ENCODE measurements at places on chromosomes 4 and X. TPM values are rescaled to one million over a fixed set of nuclear protein-coding genes. Genes with fewer than 3 reads are reported as not detected.

DNA sequence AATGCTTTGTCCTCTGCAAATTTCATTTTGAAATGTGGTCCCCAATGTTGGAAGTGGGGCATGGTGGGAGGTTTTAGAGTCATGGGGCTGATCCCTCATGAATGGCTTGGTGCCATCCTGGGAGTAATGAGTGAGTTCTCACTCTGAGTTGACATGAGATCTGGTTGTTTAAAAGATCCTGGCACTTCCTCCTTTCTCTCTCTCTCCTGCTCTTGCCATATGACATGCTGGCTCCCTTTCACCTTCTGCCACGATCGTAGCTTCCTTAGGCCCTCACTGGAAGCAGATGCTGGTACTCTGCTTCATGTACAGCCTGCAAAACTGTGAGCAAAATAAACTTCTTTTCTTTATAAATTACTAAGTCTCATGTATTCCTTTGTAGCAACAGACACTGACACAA, 262.0 kb downstream of the IL15 start:
- no peak for DNase-seq
- no peak overlapping the region for H3K4me3 ChIP-seq
- H3K36me3 ChIP-seq = no peaks in the 10 kb centered on the region
- no peaks in the 10 kb centered on the region for H3K4me1 ChIP-seq

- H3K4me1 ChIP-seq = no peaks in the 10 kb centered on the region
- H3K4me3 ChIP-seq = no peak overlapping the region
- no peak overlapping the region for H3K27ac ChIP-seq
- DNase-seq = no peak
- H3K36me3 ChIP-seq = no peaks in the 10 kb centered on the region
Observed at GRCh38 chrX:69365349-69365748, 138.8 kb upstream of the NALF2 start.

The FOXR2 gene
- polyA plus RNA-seq = 0.09 TPM

DNA sequence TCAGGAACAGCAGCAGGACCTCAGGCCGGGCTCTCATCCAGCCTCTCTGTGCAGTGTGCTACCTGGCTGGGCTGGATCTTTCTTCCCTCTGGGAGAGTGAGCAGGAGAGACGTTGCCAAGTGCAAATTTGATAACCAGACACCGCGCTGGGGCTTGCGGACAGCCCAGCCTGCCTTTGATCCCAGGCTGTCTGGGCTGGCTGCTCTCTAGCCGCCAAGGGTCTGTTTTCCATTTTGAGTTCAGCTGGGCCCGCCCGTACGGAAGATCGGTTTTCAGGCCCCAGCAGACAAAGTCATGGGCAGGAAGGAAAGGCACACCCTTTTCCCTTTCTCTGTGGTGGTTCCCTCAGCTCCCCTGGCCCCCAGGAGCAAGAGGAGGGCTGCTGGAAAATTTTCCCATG, 90.2 kb downstream of the CPZ start:
- peaks cover 13% of the 10 kb centered on the region for H3K27me3 ChIP-seq
- no peak for DNase-seq
- no peak overlapping the region for H3K4me3 ChIP-seq
- no peak overlapping the region for H3K27ac ChIP-seq

DNA sequence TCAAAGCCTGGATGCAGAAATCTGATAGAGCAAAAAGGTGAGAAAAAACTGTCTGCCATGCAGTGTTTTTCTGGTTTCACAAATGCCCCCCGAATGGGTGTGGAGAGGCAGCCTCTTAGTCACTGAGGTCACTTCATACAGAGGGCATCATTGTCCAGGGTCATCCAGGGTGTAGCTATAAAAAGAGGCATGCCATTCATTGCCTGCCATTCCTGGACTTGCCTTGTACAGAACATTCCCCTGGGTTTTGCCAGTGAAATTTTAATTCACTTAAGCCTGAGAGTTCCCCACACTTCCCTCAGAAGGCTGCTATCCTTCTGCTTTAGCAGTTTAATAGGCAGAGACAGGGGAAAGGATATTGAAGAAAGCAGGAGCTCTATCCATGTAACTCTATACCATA, 230.3 kb downstream of the UNC5C start:
- no peak for DNase-seq
- no peak overlapping the region for H3K27ac ChIP-seq
- no peak overlapping the region for H3K4me3 ChIP-seq
- H3K4me1 ChIP-seq = no peaks in the 10 kb centered on the region
- no peaks in the 10 kb centered on the region for H3K27me3 ChIP-seq
- H3K36me3 ChIP-seq = no peaks in the 10 kb centered on the region

The GLRA2 gene
- polyA plus RNA-seq = not detected

DNA sequence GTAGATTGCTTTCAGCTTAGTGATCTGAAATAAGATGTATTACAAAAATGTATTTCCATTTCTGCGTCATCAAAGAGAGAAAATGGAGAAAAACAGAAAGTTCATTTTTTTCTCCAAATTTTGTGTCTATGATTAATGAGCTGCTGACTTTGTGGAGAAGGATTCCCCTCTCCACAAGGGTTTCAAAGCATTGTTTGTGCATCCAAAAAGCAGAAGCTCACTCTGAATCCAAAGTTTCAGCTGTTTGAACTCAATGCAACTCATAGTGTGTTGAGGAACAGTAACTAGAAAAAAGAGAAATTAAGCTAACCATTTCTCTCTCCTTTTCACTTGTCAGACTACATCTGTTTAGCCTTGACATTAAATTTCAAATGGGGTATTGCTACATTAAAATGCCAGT, 62.9 kb upstream of the SLC7A11 start:
- H3K36me3 ChIP-seq = no peaks in the 10 kb centered on the region
- H3K27me3 ChIP-seq = no peaks in the 10 kb centered on the region
- no peak overlapping the region for H3K27ac ChIP-seq
- H3K4me1 ChIP-seq = no peaks in the 10 kb centered on the region
- no peak for DNase-seq

GRCh38 chrX:46298821-46299220, 246.4 kb downstream of the ZNF674 start:
- no peak overlapping the region for H3K4me3 ChIP-seq
- no peaks in the 10 kb centered on the region for H3K27me3 ChIP-seq
- H3K27ac ChIP-seq = no peak overlapping the region
- H3K36me3 ChIP-seq = no peaks in the 10 kb centered on the region

DNA sequence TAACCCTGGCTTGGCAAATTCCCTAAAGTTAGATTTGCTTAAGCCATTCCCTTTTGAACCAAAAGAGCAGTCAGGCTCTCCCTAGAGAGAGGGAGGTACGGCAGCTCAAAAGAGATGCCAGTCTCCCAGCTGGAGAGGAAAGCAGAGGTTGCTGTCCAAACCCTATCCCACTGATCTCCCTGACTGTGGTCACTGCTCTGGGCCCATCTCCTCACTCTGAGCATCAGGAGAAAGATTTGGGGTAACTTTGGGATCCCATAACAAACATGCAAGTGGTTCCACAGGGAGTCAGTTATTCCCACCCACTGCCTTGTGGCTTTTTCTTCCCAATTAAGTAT, 17.1 kb downstream of the ACSL1 start:
- no peaks in the 10 kb centered on the region for H3K36me3 ChIP-seq
- H3K4me3 ChIP-seq = no peak overlapping the region
- H3K4me1 ChIP-seq = peaks cover 4% of the 10 kb centered on the region
- no peak overlapping the region for H3K27ac ChIP-seq

- H3K27me3 ChIP-seq = no peaks in the 10 kb centered on the region
- H3K4me1 ChIP-seq = peaks cover 46% of the 10 kb centered on the region
- H3K4me3 ChIP-seq = peak overlapping the region; percentile 76
- H3K27ac ChIP-seq = peak overlapping the region; percentile 91
- DNase-seq = peak; percentile 74
Observed at GRCh38 chrX:49184294-49185281, 1.6 kb downstream of the PRICKLE3 start.

- H3K36me3 ChIP-seq = no peaks in the 10 kb centered on the region
- no peaks in the 10 kb centered on the region for H3K27me3 ChIP-seq
- no peaks in the 10 kb centered on the region for H3K4me1 ChIP-seq
- no peak for DNase-seq
- H3K4me3 ChIP-seq = no peak overlapping the region
Observed at GRCh38 chr4:20992002-20992401, 291.7 kb downstream of the PACRGL start.

GRCh38 chr4:125125276-125125675, 189.5 kb upstream of the FAT4 start:
- no peak for DNase-seq
- no peaks in the 10 kb centered on the region for H3K36me3 ChIP-seq
- no peak overlapping the region for H3K4me3 ChIP-seq
- no peaks in the 10 kb centered on the region for H3K4me1 ChIP-seq
- no peak overlapping the region for H3K27ac ChIP-seq
- H3K27me3 ChIP-seq = no peaks in the 10 kb centered on the region

DNA sequence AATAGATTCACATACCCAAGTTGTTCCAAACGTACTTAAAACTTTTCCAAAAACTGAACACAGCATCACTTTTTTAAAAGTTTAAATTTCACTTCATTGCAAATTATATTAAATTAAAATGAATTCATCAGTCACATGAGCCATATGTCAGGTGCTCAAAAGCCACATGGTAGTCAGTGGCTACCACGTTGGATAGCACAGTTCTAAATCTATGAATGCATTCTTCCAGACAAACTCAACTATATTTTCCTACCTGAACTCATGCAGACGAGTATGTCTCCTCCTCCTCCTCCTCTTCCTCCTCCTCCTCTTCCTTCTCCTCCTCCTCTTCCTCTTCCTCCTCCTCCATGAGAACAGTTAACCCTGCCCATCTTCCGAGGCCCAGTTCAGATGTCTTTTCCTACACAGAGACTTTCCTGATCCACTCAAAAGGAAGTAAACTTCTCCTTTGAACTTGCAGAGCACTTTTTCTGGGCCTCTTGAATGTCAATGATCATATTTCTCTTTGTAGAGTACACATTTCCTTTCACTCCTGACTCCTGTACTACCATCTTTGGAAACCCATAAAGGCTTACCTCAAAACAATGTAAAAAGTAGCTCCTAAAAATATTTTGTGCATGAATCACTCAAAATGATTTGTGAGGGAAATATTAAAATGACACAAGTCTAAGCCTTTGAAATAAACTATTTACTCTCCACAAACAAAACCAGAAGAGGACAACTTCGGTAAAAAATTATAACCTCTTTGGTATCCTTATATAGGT, 172.6 kb downstream of the AMELX start:
- no peaks in the 10 kb centered on the region for H3K27me3 ChIP-seq
- DNase-seq = no peak
- no peak overlapping the region for H3K4me3 ChIP-seq
- H3K4me1 ChIP-seq = peaks cover 43% of the 10 kb centered on the region
- no peaks in the 10 kb centered on the region for H3K36me3 ChIP-seq

DNA sequence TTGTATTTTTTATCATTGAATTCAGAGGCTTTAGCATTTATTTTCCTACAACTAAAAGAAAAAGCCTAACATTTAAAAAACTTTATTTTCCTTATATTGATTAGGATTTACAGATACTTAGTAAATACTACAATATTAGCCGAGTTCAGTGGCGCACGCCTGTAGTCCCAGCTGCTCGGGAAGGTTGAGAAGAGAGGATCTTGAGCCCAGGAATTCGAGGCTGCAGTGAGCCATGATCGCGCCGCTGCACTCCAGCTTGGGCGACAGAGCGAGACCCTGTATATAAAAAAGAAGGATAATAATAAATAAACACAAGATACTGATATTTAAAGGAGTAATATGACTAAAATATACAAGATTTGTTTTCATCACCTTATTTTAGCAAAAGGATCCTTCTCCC, 681 bp upstream of the UPF3B start:
- peak overlapping the region; percentile 65 for H3K27ac ChIP-seq
- H3K4me3 ChIP-seq = peak overlapping the region; percentile 70
- H3K27me3 ChIP-seq = no peaks in the 10 kb centered on the region
- peak; percentile 23 for DNase-seq
- peaks cover 27% of the 10 kb centered on the region for H3K36me3 ChIP-seq

DNA sequence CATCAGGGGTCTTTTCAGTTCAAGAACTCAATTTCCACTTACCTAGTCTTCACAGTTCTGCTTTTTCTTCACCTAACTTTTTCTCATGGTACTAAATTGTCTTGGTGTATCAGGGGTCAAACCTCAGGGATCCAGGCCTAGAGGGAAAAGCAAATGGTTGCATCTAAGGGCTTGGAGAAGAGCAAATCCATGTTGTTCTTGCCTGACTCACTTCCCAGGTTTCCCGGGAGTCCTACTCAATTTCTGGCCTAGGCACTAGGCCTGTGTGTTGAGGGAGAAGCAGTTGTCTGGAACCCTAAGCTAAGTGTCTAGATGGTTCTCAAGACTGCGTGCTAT, 191.9 kb upstream of the STK26 start:
- H3K4me1 ChIP-seq = peaks cover 12% of the 10 kb centered on the region
- H3K4me3 ChIP-seq = peak overlapping the region; percentile 53
- H3K27me3 ChIP-seq = no peaks in the 10 kb centered on the region
- no peak for DNase-seq
- peaks cover 16% of the 10 kb centered on the region for H3K36me3 ChIP-seq
- peak overlapping the region; percentile 70 for H3K27ac ChIP-seq

The NRK gene
- polyA plus RNA-seq = not detected

- DNase-seq = no peak
- no peaks in the 10 kb centered on the region for H3K36me3 ChIP-seq
- H3K27me3 ChIP-seq = peaks cover 2% of the 10 kb centered on the region
- H3K4me1 ChIP-seq = no peaks in the 10 kb centered on the region
Observed at GRCh38 chrX:9765072-9765736, 443 bp downstream of the GPR143 start.

GRCh38 chr4:73609706-73610105, 10.5 kb downstream of the RASSF6 start:
- H3K27me3 ChIP-seq = peaks cover 4% of the 10 kb centered on the region
- no peak overlapping the region for H3K27ac ChIP-seq
- H3K36me3 ChIP-seq = no peaks in the 10 kb centered on the region
- no peaks in the 10 kb centered on the region for H3K4me1 ChIP-seq
- no peak overlapping the region for H3K4me3 ChIP-seq

The DMP1 gene
- not detected for polyA plus RNA-seq

DNA sequence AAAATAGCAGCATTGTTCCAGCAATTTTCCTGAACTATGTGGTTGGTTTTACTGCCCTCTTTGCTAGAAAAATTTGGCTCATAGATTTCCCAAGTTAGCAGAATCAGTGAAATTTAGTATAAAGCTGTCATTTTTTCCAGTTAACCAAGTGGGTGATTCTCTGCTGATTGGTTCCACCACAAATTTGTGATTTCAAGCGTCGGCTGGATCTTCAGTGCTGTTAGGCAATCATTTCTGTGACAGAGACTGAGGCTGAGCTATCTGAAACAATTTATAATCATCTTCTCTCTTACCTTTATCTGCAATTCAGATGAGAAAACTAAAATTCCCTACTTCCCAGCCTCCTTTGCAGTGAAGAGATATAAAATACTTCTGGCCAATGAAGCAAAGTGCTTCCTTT, 68.6 kb upstream of the OTUD4 start:
- no peak overlapping the region for H3K4me3 ChIP-seq
- H3K27ac ChIP-seq = no peak overlapping the region
- H3K36me3 ChIP-seq = no peaks in the 10 kb centered on the region
- DNase-seq = no peak
- H3K27me3 ChIP-seq = peaks cover 17% of the 10 kb centered on the region

The CPE gene
- 0.11 TPM for polyA plus RNA-seq

The ABLIM2 gene
- not detected for polyA plus RNA-seq

- DNase-seq = no peak
- H3K27ac ChIP-seq = no peak overlapping the region
- H3K36me3 ChIP-seq = no peaks in the 10 kb centered on the region
Observed at GRCh38 chr4:170599894-170600293, 510.1 kb upstream of the AADAT start.

All from K562 (cell line).